ENCODE measurements at places on chromosomes 7 and 10.

- DNase-seq, result no peak
Observed at GRCh38 chr10:91007655-91008054, 86.8 kb upstream of the ANKRD1 start.

GRCh38 chr7:134535919-134536299, 8.5 kb downstream of the AKR1B10 start:
- no peak for DNase-seq

DNA sequence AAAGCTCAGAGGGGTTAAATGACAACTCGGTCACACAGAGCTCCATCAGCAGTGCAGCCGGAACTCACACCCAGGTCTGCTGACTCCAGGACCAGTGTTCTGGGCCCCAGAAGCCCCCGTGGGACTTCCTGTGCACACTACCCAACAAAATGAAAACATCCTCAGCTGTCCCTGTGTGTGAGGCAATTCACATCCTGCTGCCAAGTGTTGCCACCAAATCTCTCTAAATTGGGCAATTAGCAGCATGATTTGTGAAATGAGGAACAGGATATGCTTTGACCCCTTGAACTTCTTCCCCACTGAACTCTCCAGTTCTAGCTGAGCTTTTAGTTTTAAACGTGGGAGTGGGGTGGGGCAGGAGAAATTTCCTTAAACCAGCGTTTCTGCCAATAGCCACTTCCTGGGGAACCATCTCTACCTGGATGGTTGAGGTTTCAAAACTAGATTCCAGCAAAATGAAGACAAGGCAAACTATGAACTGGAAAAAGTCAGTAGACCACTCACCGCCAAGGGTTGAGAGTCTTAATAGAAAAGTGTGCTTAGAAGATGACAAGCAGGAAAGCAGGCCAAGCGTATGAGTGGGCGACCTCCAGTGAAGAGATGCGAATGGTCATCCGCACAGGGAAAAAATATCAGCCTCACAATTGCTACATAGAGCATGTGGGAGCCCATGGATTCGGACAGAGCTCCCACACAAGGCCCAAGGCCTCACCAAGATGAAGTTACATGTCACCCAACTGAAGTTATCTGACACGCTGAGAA, 51.9 kb upstream of the CHST15 start:
- DNase-seq, result peak; percentile 45

- no peak for DNase-seq
Observed at GRCh38 chr10:794382-794956, 105.0 kb upstream of the DIP2C start.

DNA sequence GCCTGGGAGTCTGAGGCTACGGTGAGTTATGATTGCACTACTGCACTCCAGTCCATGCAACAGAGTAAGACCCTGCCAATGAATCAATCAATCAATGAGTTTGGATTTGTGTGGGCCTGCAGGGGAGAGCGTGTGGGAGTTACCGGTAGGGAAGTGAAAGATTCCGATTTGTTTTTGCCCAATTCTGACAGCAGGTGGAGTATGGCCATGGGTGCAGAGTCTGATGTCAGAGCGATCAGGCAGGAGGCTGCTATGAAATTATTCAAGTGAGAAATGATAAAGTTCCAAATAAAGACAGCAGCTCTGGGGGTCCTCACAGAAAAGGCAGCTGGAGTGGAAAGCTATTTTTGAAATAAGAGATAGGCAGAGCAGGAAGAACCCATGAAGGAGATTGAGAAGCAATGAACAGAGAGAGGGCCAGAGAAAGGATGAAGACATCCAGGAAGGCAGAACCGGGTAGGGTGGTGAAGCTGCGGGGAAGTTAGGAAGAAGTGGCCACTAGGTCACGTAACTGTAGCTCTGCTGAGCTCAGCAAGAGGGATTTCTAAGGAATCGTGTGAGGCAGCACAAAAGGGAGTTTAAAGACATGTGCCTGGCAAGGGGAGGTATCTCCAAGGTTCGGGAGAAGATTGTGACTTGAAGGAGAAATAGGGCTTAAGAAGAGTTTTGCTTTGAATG, 93.7 kb upstream of the NMT2 start:
- no peak for DNase-seq

- DNase-seq, result no peak
Observed at GRCh38 chr10:23433701-23434100, 5.2 kb upstream of the OTUD1 start.
